ENCODE measurements at places on chromosomes 11 and 22.

DNA sequence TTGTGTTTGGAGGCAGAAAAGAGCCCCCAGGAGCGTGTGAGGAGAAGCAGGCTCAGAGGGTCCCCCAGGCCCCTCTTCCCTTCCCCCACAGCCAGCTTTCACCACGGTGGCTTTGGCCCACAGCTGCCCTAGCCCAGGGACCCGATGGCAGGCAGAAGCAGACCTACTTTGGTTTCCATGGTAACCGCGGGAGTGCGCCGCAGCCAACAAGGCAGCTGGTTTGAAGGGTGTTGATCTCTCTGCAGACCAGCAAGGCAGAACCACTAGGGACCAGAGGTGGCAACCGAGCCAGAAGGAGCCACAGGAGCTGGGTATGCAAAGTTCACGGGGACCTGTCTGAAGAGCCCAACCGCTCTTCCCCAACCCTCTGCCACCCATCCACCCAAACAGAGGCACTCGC is 69.4 kb downstream of the BUD13 start:
- DNase-seq = no peak

DNA sequence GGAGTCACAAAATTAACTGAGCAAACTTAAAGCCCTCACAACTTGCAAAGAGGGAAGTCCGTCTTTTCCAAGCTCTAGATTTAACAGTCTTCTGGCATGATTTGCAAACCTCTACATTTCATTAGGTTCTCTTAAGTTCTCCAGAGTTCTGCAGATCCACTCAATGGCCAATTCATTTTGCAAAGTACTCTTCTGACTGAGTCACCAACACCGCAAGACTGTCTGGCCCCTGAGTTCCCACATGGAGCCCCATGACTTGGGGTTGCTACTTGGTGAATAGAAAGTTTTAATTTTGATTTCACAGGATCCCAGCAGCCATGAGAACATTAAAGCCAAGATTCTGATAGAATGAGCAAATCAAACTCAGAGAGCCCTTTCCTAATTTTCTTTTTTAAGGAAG is 134.5 kb downstream of the PLEKHA7 start:
- no peak for DNase-seq

GRCh38 chr11:116454020-116454645 is 318.7 kb downstream of the BUD13 start:
- DNase-seq = no peak

GRCh38 chr11:92886243-92886905 is 83.1 kb upstream of the MTNR1B start:
- no peak for DNase-seq

- no peak for DNase-seq
Observed at GRCh38 chr11:78708388-78708787, 133.7 kb upstream of the NARS2 start.

All from CD4-positive, alpha-beta T cell treated with Interleukin-15 for 1 hour (primary cell).